ENCODE measurements at places on chromosomes 1 and 21. TPM values are rescaled to one million over a fixed set of nuclear protein-coding genes. Genes with fewer than 3 reads are reported as not detected.

- DNase-seq = no peak
Observed at GRCh38 chr1:215059947-215060346, 22.6 kb upstream of the KCNK2 start.

The CAPN8 gene
- total RNA-seq = not detected

The OR10J1 gene
- not detected for total RNA-seq

The MEGF6 gene
- 239 TPM for total RNA-seq

The CDC14A gene
- 5.3 TPM for total RNA-seq
